IMR-90 (cell line): ENCODE measurements at places on chromosomes 13 and 19. TPM values are rescaled to one million over a fixed set of nuclear protein-coding genes. Genes with fewer than 3 reads are reported as not detected.

DNA sequence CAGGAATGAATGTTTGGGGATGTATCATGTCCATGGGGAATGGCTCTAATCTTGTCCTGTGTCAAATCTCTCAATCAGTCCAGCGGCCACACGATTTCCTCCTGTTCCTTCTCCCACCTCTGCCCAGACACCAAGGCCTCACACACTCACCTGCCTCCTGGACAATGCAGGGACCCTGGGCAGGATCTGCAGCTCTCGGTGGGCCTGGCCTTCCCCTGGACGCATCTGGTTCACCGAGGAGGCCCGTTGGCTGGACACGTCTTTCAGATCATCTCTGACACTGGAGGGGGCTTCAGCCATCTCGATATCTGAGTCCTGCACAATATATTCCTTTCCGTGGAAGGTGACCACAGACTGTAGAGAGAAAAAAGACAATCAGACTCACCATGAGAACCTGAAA lies 21.4 kb downstream of the ZSCAN5C start:
- DNase-seq, result no peak

DNA sequence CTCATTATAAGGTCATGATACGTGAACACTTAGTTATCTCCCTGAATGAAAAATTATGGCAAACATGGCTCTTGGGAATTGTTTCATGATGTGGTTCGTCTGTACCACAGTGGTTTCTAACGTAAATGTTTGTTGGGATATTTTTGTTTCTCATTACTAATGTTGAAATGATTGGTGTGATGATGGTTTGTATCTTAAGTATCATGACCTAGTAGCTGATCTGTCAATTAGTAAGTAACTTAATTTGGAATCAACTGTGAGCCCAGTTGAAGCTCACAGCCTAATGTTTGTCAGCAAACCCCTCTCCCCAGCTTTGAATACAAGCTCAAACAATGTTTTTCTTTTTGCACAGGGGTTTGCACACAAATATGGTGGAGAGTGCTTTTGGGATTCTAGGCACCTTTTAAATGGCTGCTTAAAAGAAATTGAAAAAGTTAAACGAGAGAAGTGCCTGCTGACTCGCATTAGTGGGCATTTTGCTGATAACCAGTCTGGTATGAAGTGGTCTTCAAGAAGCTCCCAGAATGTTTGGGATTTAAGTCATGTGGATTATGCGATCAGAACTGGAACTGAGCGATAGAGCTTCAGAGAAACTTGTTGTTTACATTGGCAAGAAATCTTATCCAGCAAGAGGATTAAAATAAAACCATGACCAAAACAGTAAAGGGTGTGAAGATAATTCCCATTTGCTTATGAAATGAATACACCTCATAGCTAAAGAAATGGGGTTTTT lies 68.2 kb downstream of the LMO7 start:
- peak; percentile 85 for DNase-seq

- no peak for DNase-seq
These were observed 9.5 kb downstream of the IL17D start for GRCh38 chr13:20713014-20713376.

- DNase-seq, result peak; percentile 14
These were observed 22.9 kb upstream of the SHISA2 start for GRCh38 chr13:26074706-26075105.

DNA sequence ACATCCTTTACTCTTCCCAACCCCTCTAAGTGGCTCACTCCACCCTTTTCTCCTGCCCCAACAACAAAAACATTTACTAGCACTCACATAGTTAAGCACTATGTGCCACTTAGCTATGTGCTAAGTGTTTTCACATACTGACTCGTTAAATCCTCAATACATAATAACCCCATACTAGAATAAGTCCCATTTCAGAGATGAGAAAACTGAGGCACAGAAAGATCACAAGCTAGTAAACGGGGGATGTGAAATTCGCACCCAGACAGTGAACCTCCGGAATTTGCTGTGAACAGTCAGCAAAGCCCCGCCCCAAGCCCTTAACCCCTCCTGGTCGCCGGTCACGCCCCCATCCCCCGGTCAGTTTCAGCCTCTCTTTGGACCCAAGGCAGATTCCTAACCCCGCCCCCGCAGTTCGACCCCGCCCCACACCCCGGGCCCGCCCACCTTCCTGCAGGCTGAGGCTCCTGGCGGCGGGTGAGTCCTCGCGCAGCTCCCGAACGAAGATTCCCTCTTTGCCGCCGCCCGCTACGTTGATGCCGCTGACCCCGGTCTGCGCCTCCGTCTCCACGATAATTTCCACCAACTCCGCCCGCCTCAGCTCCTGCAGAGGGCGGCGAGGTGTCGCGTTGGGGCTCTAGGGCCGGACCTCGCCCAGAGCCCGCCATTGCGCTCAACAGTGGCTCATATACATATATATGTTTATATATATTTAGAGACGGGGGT lies 9.8 kb downstream of the PRX start:
- DNase-seq, result peak; percentile 84

DNA sequence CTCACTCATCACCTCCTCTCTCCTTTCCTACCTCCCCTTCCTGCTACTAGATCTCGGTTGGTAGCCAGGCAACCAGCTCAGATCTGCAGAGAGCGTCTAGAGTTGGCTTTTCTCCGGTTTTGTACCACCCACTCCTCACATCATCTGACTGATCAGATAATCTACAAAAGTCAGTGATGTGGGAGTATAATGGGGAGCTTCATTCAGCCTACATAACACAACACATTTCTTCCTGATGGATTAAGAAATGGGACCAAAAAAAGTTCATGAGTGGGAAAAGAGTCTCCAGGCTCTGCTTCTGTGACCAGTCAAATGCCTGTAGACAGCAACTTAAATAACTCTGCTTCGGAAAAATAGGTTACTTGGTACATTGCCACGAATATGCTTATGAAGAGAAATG lies 279.8 kb downstream of the DCLK1 start:
- no peak for DNase-seq

Gene ATCAY
- total RNA-seq, result 0.28 and 0.36 TPM in 2 replicates

DNA sequence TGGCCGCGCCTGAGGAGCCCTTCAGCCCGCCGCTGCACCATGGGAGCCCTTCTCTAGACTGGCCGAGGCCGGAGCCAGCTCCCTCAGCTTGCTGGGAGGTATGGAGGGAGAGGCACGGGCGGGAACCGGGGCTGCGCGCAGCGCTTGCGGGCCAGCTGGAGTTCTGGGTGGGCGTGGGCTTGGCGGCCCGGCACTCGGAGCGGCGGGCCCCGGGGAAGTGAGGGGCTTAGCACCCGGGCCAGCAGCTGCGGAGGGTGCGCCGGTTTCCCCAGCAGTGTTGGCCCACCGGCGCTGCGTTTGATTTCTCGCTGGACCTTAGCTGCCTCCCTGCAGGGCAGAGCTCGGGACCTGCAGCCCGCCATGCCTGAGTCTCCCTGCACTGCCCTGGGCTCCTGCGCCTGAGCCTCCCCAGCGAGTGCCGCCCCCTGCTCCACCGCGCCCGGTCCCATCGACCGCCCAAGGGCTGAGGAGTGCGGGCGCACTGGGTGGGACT lies 1890.0 kb upstream of the PCDH20 start:
- DNase-seq, result no peak

Gene ZNF765
- 18.1 and 19.2 TPM in 2 replicates for total RNA-seq
